ENCODE measurements at places on chromosomes 6 and 20.

- no peak for DNase-seq
Measured at GRCh38 chr20:42435230-42435629, 754.5 kb downstream of the PTPRT start.

DNA sequence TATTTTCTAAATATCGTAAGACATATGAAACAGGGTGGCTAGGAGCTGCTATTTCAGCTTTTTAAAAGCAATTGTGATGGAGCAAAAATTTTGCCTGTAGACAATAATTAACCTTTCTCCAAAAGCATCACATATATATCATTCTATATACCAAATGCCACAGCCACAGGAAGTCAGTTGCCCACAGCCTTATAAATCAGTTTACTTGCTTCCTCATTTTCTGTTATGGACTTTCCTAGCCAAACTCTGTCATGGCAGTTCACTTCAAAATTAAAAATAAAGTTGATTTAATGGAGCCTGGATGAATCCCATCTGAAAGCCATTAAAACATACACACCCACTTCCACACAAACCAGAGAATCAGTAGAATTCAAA is 93.4 kb upstream of the NHSL1 start:
- DNase-seq = no peak

DNA sequence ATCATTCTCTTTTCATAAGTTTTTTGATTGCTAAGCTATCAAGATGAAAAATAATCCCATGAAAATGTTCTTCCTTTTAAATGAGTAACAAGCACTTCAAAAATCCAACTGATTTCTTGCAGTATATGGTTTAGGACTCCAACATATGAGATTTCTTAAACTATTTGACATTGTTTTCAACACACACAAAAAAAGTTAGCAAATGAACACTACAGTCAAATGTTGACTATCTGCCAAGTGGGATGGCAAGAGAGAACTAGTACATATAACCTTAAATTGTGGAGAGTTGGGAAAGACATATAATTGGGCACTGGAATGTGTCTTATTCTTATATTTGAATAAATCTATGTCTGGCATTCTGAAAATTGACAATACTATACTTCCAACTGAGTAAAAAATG is 15.6 kb downstream of the COL21A1 start:
- DNase-seq = no peak

DNA sequence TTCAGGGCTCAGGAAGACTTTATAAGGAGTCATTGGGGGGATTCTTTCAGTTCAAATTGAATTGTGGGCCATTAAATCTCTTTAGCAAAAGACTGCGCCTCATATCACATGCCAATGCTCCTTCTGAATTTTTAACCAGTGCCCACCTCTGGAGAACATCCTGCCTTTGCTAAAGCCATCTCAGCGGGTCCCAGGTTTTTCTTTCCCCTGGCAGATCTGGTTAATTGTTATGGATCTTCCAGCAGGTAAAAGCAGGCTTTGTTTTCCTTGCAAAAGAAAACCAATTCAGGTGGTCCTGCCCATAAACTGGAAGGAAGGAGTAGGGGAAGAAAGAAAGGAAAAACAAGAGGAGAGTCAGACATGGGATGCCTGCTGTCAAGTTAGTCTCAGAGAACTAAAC is 298.2 kb downstream of the LRFN2 start:
- no peak for DNase-seq

GRCh38 chr6:43742931-43743632 is 26.9 kb upstream of the VEGFA start:
- no peak for DNase-seq

- no peak for DNase-seq
Measured at GRCh38 chr6:56946368-56946767, 8.5 kb upstream of the BEND6 start.

GRCh38 chr6:100913400-100914276 is 32.5 kb upstream of the ASCC3 start:
- DNase-seq = no peak

DNA sequence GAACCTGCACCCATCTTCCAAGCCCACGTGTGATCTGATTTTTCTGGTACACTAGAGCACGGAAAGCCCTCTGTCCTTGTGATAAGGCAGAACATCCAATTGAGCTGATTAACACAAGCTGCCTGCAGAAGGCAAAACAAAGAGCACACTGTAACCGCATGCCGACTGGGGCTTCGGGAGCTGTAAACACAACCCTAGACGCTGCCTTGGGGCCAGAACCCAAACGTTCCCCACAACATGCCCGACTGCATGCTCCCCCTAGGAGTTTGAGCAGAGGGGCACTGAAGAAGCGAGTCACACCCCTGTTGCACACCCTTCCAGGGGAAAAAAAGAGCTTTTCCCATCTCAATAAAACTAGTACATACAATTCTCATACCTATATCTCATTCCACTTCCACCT is 470.7 kb downstream of the HTR1B start:
- no peak for DNase-seq

- no peak for DNase-seq
Measured at GRCh38 chr20:63234693-63235398, 859 bp upstream of the BIRC7 start.

GRCh38 chr6:26243132-26243531 is 121.9 kb upstream of the BTN3A2 start:
- no peak for DNase-seq

GRCh38 chr6:149935668-149936067 is 6.1 kb upstream of the ULBP2 start:
- no peak for DNase-seq

DNA sequence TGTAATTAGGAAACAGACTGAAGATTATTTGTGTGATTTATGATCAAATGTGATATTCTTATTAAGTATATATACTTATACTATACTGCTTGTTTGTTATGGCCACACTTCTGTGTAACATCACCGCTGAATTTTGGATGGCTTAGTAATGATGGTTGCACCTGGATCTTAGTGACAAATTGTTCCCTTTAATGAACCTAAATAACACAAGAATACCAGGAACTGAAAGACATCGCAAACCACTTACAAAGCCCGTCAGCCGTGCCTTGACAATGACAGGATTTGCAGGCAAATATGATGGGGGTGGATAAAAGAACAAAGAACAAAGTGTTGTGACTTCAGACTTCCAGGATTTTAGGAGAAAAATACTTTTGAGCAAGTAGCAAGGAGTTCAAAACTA is 67.1 kb downstream of the LAMP5 start:
- no peak for DNase-seq

- peak; percentile 23 for DNase-seq
Measured at GRCh38 chr6:29553268-29554057, 6.1 kb downstream of the UBD start.

GRCh38 chr6:1770435-1770843 is 160.7 kb downstream of the FOXC1 start:
- DNase-seq = peak; percentile 24

- no peak for DNase-seq
Measured at GRCh38 chr20:47205577-47206123, 150.8 kb downstream of the ZMYND8 start.

- DNase-seq = no peak
Measured at GRCh38 chr6:33857932-33858475, 54.2 kb upstream of the MLN start.

GRCh38 chr20:57594092-57594951 is 25.9 kb downstream of the ZBP1 start:
- DNase-seq = peak; percentile 49

DNA sequence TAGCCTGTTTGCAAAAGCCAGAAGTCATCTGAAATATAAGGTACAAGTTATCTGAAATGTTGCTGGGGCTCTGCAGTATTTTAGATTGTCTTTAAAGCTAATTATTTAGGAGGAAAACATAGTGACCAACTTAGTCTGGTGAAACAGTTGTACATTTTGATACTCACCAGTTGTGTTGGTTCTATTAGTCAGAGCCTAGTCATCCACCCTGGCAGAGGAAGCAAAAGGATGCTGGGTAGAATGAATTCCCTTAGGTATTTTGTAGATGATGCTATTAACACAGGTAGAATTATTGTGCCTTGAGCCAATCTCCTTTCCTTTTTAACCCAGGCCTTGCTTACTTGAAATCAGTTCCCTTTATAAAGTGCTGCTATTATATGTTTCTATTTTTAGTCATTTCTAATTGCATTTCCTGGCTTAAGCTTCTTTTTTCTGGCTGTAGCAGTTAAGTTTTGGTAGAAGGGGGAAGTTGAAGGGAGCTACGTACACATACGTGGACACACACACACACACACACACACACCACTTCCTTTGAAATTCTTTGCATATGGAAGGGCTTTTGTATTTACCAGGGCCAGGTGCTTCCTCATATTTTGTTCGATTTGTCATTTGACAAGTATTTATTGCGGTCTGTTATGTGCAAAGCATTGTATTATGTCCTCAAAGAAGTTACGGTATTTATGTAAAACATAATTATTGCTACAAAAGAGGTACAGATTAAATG is 82.4 kb downstream of the RTN4IP1 start:
- DNase-seq = no peak

GRCh38 chr6:79077715-79078074 is 359 bp downstream of the PHIP start:
- no peak for DNase-seq

DNA sequence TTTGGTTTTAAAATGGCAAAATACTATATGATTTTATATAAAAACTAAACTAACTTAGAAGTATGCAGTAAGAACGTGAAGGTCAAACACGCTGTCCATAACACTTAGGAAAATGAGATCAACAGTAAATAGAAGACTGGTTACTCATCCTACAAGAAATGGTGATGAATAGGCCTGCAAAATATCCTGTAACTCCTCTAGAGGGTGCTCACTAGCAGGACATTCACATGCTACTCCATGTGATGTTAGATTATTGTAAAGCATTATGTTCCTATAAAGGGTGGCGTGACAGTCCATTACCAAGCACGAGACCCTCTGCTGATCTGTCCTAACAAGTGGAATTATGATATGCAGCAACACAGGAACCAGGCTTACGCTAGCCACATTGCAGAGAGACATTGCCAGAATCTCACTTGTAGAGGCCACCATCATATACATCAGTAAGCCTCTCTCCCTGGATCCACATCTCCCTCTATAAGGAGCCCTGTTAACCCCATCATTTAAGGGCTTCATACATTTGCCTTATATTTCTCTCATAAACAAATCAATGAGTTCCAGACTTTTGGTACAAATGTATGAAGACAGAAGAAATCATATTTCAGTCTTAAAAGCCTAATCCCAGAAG is 18.0 kb upstream of the DEFB129 start:
- DNase-seq = no peak

- DNase-seq = no peak
Measured at GRCh38 chr6:145818796-145819195, 4.2 kb upstream of the FBXO30 start.

GRCh38 chr6:148693882-148694484 is 52.8 kb upstream of the UST start:
- DNase-seq = no peak

DNA sequence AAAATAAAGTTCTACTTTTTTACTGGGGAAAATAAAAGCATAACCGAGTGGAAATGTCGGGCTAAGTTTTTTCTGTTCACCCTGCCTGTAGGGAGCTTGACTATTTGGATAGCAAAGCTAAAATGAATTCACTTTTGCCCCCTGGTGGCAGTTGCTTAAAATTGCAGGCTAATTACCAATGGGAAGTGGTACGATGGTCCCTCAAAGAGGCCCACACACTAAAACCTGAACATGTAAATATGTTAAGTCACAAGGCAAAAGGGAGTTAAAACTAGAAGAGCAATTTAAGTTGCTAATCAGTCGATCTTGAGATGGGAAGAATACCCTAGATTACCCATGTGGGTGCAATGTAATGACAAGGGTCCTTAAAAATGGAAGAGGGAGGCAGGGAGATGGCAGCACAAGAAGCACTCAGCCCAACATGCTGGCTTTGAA is 916 bp upstream of the SUN5 start:
- DNase-seq = peak; percentile 29

GRCh38 chr6:134240665-134241431 is 77.1 kb downstream of the SGK1 start:
- DNase-seq = peak; percentile 89

DNA sequence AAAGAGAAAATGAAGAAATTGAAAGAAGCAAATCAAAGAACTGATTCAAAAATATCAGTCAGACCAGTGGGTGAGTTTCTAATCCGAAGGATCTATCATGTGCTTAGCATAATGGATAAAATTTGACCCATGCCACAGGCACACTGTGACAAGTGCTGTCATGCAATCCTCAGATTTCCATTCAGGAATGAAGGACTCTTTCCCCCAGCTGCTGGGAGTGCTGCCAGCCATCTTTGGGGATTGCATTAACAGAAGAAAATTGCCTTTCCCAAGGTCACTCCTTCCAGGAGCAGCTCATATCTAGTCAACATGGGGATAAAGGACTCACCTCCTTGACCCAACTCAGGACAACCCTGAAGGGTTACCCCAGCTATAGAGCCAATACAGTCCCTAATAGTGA is 316.7 kb upstream of the TBX18 start:
- no peak for DNase-seq

DNA sequence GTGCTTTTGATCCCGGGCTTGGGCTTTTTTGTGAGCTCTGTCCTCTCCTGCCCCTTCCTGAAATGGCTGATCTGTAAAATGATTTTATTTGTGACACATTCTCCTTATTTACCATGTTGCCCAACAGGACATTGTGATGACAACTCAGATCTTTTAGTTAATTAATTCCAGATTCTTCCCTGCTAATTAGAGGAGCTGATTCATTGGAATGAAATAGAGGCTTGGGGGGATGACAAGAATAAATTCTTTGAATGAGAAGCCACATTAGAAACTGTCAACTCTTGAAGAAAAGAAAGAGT is 26.1 kb upstream of the GABRR1 start:
- no peak for DNase-seq

DNA sequence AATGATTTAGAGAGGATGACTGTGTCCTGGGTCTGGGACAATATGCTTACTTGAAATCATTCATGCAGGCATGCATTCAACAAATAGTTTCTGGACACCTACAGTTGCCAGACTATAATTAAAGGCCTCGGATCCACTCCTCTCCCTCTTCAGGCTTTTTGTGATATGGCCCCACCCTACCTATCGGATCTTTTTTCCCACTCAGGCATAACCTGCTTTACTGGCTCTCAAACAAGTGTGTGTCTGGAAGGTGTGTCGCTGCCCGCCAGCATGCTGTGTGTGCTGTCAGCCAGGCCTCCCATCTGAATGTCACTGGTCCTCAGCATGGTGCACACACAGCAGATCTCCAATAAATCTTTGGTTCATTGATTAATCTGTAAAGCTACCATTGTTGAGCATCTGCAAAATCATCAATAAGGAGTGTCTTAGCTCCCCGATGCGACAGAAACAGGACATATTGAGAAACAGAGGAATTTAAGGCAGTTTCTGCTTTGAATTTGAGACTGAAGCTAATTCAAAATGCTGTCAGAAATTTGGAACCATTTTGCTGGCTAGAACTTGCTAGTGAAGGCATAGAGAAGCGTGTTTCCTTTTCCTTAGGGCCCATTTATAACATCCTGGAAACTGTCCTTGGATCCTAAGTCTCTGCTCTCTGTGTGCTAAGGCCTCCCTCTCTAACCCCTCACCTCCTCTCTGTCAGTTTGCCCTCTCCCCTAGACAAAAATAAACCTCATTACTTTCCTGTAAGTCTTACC is 23.5 kb upstream of the CCN6 start:
- DNase-seq = no peak

GRCh38 chr6:45687570-45687969 is 309.8 kb upstream of the SUPT3H start:
- DNase-seq = no peak
